Bronchial epithelial cell (primary cell): ENCODE measurements at places on chromosomes 12 and 14.

GRCh38 chr12:113055594-113056380 lies 743 bp upstream of the DTX1 start:
- no peak for DNase-seq

- DNase-seq = no peak
Observed at GRCh38 chr12:62604373-62604772, 137.7 kb downstream of the MON2 start.

GRCh38 chr14:60632777-60633176 lies 16.5 kb downstream of the SIX1 start:
- DNase-seq = peak; percentile 35

GRCh38 chr14:25622763-25623162 lies 572.8 kb upstream of the STXBP6 start:
- peak; percentile 4 for DNase-seq

DNA sequence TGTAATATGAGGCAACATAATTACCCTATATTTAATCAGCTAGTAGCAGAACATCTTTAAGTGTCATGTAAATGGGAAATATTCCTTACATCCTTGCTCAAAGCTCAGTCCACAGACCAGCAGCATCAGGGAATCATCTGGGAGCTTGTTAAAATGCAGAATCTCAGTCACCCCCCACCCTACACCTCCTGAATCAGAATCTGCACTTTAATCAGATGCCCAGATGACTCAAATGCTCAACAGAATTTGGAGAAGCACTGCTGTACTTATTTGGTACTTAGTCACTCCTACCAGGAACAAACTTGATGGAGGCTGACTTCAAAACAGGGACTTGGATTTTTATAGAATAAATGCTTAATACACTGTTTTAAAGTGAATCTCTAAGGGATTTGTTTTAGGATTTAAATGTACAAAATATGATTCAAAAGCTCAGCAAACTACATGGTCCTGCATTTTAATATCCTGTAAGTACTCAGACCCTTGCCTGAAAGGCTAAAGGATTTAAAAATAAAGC lies 96.5 kb downstream of the ARMH4 start:
- DNase-seq = no peak

- no peak for DNase-seq
Observed at GRCh38 chr12:65139389-65139788, 18.3 kb upstream of the WIF1 start.

DNA sequence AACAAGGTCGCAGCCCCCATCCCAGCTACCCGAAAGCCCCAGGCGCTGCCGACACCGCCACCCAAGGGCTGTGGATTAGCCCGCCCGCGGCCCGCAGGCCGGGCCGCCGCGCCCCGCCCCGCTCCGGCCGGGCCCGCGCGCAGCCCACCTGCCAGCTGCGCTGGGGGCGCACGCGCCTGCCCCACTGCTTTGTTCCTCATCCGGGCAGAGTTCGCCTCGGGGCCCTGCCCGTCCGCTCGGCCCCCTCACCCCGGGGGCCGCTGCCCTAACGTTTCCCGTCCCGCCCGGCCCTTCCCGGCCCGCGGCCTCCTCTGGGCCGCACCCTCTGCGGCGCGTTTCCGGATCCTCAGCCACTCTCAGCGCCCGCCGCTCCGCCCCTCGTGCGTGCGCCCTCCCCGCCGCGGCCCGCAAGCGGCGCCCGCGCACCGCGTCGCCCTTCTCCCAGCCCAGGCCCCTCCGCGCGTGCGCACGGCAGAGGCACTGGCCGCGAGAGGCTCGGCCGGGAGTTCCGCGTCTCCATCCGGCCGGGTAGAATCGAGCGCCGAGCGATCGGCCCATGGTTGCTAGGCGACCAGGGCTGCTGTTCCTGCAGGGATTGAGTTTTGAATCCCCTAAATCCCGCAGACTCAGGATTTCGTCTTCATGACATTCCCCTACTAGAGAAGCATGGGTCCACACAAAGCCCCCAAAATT lies at the start of gene PRDM4:
TSS of gene PRDM4 (minus strand) at position 329 of the 693 bp plus-strand sequence. CDS start 622 bp downstream, outside the sequence.
- DNase-seq = peak; percentile 82

- peak; percentile 69 for DNase-seq
Observed at GRCh38 chr12:6230321-6231110, 30.3 kb downstream of the CD9 start.

DNA sequence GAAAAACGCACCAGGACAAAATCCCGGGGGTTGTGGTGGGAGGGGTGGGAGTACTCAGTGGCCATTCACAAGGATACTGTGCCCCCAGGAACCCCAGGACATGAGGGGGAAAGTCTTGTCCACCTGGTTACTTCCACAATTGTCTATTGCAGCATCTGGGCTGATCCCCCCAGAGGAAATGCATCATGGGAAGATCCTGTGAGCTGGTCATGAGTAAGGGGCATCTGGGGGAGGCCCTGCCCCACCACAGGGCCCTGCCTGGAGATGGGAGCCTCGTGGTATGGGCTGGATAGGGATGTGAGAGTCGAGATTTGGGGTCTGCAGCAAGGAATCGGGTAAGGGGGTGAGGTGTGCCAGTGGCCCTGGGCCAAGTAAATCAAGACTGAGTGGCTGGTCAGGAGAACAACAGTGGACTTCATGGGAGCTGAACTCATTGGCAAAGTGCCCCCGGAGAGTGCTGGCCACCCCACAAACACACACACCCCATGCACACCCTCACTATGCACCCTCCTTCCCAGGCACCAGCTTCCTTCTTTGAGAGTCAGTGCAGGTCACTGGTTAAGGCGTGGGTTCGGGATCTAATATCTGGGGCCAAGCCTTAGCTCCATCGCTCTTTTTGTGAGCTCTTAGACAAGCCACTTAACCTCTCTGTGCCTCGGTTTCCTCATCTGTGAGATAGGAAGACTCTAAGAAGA lies 3.0 kb upstream of the SERPINA1 start:
- DNase-seq = no peak

- no peak for DNase-seq
Observed at GRCh38 chr14:35789651-35790050, 19.4 kb downstream of the RALGAPA1 start.

GRCh38 chr14:27605282-27605681 lies 1007.4 kb upstream of the NOVA1 start:
- no peak for DNase-seq

DNA sequence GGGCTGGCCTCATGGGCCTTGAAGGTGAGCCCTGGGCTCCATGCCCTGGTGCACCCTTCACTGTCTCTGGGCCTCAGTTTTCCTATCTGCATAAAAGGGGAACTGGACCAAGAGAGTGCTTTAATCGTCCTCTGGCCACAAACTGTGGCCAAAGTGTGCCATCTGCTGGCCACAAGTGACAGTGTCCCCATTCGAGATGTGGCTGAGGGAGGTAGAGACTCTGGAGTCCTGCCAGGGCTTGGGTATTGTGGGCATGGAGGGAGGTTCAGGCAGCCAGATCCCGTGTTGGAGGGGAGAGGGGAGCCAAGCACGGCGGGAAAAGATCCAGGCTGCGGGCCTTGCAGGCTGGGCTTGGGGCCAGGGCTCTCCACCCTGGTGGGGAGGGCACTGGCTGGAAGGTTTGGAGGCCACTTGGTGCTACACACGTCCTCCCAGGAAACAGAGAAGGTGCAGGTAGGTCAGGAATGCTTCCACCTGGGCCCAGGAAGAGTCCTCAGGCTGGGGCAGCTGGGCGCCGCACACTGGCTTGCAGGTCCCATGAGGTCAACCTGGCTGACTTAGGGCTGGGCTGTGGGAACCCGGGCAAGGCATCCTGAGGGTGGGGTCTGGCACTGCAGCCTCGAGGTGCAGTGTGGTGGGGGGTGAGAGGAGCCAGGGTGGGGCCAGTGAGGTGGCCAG lies 7.3 kb upstream of the KIF26A start:
- DNase-seq = peak; percentile 46

DNA sequence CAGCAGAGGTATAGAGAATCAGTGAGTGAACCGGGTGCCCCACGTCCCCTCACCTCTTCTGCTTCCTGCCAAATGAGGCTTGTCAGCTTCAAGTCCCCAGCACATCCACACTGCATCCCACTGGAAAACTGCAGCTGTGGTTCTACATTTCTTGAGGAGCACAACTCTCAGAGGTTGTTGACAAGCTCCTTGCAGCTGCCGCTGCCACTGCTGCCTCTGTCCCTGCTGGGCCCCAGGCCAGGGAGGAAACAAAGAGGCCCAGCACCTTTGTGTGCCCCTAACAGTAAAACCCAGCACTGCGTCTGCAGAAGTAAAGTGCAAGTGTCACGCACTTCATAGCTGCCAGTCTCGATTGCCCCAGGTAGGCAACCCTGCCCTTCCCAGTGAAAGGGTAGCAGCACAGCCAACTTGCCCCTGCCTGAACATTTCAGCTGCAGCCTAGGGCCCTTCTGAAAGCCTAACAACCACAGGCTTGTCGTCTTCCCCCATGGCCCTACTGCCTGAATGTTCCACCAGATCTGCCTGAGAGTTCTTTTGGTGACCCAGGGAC lies 1162.1 kb upstream of the USP15 start:
- DNase-seq = no peak

DNA sequence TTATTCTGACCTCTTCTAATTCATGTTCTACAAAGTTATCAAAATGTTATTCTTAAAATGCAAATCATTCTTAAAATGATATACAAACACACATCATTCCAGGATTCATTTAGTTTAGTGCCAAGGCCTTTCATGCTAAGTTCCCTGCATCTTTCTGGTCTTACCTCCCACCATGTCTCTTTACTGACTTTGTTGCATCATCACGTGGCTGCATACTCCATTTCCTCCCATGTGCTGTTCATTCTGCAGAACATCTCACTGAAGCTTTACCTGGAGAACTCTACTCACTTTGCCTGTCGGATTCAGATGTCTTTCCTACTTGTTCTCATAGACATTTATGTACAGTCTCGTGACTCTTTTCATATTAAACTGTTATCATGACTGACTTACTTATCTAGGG lies 278.1 kb downstream of the RAD51B start:
- DNase-seq = no peak

- peak; percentile 77 for DNase-seq
Observed at GRCh38 chr14:99274346-99275221, 2.6 kb upstream of the BCL11B start.

GRCh38 chr12:3249081-3249800 lies 172.1 kb downstream of the TSPAN9 start:
- DNase-seq = no peak

DNA sequence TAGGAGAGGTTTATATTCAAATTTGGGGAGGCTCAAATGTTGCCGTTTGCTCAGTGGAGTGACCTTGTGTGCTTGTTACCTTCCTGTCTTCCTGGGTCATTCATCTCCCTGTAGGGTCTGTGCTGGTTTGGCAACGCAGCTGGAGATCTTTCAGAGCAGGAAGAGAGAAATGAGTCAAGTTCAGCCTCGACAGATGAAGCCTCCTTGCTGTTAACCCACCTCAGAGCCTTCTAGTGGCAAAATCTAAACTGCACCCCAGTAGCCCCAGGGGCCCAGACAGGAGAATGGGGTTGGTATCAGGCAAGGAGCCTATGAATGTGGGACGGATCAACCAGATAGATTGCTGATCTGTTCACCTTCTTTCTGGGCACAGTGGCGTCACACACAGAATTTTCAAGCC lies 999.3 kb downstream of the VRK1 start:
- DNase-seq = no peak

GRCh38 chr12:124678421-124678893 lies 111.0 kb upstream of the NCOR2 start:
- DNase-seq = no peak

DNA sequence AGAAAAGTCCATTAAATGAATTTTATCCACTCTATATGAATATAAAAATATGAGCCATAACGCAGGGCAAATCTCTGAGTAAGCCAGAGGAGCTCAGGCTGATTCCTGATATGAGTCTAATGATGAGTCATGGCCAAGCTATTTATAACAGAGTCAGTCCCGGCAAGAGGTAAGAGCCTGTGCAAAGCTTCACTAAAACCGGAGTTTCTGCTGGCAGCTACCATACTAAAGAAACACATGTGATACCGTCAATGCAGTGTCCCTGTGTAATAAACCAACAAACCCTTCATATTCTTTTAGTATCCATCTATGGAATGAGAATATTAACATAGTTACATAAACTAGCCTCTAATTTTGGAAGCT lies 319.4 kb downstream of the KCNC2 start:
- peak; percentile 95 for DNase-seq
